ENCODE measurements at places on chromosomes 7 and 10.

- no peak for DNase-seq
Observed at GRCh38 chr7:139072796-139073195, 36.7 kb downstream of the ZC3HAV1 start.

DNA sequence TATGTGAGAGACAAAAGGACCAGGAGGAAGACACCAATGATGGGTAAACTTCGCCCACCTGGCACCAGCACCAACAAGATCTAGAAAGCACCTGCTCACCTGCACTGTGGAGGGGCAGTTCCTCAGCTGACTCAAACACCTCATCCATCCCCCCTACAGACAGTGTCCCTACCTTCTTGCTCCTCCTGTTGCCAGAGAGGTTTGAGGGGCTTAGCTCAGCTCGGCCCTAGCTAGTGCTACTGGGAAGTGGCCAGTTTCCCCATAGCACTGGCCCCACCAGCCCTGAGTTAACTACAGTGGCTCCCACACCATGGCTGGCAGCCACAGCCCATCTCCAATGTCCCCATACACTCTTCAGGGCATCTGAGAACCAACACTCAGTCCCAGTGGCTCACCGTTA is 70.8 kb downstream of the GRID1 start:
- no peak for DNase-seq

- no peak for DNase-seq
Observed at GRCh38 chr7:89265631-89266030, 470.1 kb upstream of the TEX47 start.

DNA sequence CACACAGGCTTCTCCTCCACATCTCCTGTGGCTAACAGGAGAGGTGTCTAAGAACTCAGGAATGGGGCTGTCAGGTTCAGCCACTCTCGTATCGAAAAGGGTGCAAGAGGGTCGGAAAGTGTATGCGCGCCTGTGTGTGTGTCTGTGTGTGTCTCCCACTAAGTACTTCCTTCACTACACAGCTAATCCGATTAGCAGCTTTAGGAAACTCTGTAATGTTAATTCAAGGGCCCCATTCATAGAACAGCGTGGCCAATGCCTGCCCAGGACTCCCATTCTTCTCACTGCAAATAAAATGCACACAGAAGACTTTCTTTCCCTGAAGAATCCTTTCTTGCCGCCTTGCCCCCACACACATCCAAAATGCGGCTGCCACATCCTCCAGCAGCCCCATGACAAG is 39.9 kb downstream of the TLL2 start:
- DNase-seq = no peak

- DNase-seq = no peak
Observed at GRCh38 chr10:13395540-13395939, 47.4 kb upstream of the SEPHS1 start.

DNA sequence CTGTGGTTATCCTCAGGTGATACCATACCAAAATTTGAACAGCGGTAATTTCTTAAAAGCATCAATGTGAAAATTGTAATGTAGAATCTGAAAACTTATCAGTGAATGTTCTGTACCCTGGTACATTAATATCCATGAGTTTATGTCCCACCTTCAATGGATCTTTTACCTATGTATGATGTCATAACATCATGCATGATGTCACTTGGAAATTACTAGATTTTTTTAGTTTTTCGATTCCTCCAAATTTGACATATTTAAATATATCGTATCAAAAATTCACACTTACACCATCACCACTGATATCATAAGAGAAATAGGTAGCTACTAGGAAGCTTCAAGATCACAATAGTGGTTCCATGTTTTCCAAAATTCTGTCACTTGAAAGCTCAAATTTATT is 95.0 kb upstream of the AKR1E2 start:
- DNase-seq = no peak

DNA sequence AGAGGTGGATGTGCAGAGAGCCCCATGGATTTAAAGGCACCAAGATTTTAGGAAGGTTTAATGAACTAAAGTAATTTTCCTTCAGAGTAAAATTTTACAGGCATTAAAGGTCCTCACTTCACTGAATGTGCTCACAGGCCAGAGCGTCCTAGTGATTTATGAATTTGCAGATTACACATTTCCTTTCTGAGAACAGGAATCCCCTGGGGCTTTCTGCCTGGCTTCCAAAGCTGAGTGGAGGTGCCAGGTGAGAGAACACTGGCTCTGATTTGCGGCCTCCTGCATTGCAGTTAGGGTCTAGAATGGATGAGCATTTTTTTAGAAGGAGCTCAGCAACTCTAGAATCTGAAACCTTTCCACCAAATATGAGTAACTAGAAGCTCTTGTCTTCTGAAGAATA is 194.3 kb downstream of the SORCS3 start:
- no peak for DNase-seq

GRCh38 chr7:140423501-140423900 is 19.6 kb downstream of the RAB19 start:
- no peak for DNase-seq

GRCh38 chr10:103795634-103796270 is 59.6 kb downstream of the SH3PXD2A start:
- DNase-seq = no peak

DNA sequence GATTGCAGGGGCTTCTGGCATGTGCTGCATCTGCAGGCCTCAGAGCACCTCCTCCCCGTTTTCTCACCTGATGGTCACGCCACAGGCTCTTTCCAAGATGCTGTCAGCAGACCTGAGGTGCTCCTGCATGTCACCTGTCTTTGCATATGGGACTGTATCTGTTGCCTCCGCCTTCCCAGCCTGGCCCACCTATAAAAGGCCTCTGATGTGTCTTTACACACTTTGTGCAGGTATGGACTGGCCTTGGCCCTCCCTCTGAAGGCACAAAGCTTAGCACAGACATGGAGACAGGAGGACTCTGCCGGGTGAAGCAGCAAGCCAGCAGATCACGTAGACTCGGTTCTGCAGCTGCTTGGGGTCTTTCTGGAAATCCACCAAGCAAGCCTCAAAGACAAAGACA is 220.9 kb upstream of the PPP2R2D start:
- DNase-seq = no peak

GRCh38 chr10:124588736-124589490 is 127.3 kb downstream of the LHPP start:
- no peak for DNase-seq

- DNase-seq = no peak
Observed at GRCh38 chr7:16822029-16822428, 17.2 kb upstream of the AGR2 start.

DNA sequence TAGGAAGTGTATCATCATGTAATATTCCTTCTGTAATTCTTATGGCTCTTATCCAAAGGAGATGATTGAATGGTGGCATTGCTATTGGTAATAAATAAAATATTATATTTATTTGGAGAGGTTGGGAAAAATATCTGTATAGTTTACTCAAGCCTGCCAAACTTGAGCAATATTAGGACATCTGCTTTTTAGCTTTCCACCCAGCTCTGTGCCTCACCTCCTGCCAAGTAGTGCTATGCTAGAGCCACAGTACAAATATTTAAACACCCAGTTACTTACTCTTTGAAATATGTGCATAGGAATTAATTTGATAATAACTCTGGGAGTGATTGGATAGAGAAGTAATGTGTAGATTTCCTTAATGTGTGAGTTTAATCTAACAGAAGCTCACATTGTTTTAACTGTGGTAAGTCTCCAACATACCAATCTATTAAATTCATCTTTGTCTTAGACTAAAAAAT is 129.2 kb downstream of the BBS9 start:
- peak; percentile 69 for DNase-seq

DNA sequence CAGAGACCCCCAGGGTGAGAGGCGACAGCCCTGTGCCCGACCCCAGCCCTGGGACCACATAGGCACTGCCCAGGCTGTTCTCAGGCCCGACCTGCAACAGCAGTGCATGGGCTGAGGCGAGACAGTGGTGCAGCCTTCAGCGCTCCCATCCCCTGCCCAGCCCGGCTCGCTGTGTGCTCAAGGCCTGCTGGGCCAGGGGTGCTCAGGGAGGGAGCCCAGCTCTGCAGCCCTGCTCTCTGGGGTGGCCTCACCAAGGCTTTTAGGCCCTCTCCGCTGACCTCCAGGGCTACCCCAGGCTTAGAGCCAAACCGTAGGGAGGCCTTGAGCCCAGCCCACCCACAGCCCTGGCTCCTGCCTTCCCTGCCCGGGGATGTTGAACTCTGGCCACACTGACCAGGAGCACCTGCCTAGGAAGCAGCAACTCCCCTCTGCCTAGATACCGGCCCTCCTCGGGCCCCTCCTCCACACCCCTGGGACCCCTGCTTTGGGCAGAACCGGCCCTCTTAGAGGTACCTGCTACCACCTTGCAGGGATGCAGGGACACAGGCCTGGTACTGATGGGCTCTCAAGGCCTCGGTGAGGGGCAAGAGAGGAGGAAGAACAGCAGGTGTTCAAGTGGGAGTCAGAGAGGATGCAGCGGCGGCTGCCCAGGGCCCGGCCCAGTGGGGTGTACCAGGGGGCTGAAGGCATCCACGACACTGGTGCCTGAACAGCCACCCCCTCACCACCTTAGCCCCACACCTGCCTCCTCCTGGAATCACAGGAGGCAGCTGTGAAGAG is 231.5 kb downstream of the ELFN1 start:
- no peak for DNase-seq

DNA sequence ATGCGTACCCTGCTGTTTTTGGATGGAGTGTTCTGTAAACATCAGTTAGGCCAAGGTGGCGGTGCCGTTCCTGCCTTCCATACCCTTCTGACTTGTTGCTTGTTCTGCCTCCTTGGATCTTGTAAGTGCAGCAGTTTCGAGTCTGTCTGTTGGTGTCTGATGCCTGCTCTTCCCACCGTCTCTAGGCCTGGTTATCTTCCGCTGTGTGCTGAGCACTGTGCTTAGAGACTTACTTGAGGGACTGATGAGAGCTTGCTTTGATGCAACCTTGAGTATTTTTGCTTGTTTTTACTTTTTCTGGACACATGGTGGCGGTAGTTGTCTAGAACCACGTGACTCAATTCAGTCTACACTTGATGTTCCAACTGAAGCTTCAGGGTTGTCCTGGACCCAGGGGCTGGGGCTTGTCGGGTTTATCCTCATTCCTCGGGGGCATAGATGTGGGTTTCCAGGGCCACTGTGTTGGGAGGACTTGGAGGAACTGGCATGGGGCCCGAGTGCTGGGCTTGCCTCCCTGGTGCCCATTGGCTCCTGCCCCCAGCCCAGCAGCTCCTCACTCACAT is 14.4 kb upstream of the SPRN start:
- DNase-seq = peak; percentile 37

GRCh38 chr7:19145434-19146115 is 354 bp upstream of the FERD3L start:
- no peak for DNase-seq

- no peak for DNase-seq
Observed at GRCh38 chr7:115883629-115884028, 146.9 kb downstream of the TFEC start.

DNA sequence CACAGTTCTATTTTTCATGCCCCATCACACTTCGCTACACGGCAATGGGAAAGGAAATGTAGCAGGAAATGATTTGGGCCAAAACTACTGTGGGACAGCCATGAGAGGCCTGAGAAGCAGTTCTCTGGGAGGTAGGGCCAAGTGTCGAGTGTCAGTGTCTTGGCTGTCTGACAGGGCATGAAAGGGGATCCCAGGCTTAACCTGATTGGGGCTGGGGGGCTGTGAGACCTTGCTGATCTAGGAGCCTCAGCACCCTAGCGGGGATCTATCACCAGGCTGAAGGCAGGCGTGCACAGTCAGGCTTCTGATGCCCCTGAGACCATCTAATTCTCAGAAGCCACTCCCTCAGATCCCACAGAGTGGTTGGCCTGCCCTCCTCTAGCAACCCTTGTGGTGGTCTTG is 58.2 kb upstream of the SLC25A13 start:
- no peak for DNase-seq

DNA sequence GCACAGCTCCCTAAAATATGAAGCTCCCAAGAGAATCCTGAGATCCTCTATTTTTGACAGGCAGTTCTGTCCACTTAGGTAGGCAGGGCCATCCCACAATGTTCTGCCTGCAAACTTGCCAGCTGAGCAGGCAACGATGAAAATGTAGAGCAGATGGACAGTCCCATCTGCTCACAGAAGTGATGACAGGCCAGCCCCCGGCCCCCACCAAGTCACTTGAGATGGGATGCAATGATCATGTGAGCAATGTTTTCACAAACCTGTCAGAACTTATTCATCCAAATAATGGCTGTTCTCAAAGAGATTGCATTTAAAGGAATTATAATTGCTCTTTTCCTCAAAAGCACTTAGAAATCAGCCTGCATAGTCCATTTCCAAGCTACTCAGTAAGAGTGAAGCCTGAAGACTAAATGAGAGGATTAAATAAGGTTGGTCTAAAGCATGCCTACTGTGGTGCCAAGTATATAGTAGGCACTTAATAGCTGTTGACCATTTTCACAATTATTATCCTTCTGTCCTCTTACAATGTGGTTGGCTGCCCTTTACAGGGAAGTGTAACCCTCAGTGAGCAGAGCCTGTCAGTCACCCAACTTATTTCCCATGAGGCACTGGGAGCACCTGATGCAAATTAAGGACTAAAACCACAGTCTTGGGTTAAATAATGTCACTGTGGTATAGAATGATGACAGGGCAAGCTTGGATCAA is 301.2 kb downstream of the FGFR2 start:
- DNase-seq = no peak

DNA sequence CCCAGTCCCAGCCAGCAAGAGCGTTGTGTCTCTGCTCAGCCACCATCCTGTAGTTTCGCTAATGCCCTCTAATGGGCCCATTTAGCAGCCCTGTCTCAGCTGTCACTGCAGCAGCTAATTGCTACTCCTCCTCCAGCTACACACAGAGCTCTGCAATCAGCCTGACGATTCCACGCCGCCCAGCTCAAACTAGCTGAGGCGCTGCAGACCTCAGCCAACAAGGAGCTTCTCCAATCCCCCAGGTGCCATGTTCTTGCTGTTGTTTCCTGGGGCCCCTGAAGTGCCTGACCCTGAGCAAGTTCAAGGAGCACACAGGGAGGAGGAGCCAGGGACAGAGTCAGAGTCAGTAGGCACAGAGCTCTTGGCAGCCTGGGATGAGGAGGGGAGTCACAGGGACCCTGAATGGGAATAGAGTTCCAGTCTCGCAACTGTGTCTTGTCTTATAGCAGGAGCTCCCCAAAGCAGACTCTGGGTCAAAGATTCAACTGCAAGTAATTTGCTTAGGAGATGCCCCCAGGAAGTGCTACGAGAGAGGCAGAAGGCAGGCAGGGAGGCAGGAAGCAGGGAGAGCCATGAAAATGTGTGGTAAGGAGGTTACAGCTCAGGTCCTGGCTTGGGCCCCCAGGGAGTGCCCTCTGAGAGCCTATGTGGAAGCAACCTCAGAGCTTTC is 135.8 kb upstream of the UNC5B start:
- DNase-seq = no peak

- no peak for DNase-seq
Observed at GRCh38 chr7:53811555-53812079, 730.6 kb upstream of the VSTM2A start.

DNA sequence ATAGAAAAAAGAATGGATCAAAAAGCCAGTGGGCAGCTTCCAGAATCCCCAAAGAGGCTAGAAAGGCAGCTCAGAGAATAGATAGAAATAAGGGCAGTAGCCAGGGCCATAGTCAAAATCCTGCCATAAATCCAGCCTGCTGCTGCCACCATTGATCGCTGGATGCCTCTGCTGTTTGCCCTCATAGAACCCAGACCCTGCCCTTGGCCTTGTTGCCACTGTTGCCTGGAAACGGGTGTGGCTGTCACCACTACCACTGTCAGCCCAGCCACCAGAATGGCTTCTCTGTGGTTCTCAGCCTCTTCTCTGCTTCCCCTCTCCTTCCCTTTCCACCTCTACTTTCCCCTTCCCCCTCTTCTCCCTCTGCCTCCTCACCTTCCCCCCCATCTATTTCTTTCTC is 57.8 kb downstream of the HHEX start:
- DNase-seq = no peak

Measured in iris pigment epithelial cell (primary cell).